ENCODE measurements at places on chromosomes 16 and 17. TPM values are rescaled to one million over a fixed set of nuclear protein-coding genes. Genes with fewer than 3 reads are reported as not detected.

DNA sequence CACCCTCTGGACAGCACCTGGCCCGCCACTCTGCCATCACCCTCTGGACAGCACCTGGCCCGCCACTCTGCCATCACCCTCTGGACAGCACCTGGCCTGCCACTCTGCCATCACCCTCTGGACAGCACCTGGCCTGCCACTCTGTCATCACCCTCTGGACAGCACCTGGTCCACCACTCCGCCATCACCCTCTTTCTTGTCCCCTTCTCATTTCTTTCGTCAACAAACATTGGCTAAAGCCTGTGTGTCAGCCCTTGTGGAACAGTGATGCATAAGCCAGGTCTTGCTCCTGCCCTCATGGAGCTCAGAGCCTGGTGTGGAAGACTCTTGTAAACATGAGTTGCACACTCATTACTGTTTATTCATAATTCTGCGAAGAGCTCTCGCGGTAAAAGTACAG, 31.2 kb downstream of the CDK5R1 start:
- no peak overlapping the region for H3K27ac ChIP-seq
- H3K36me3 ChIP-seq, result no peaks in the 10 kb centered on the region
- peaks cover 22% of the 10 kb centered on the region for H3K4me1 ChIP-seq
- no peak for DNase-seq
- no peaks in the 10 kb centered on the region for H3K27me3 ChIP-seq

The KRTAP4-9 gene
- total RNA-seq, result not detected

The TBX21 gene
- 0.42 TPM for total RNA-seq

The DNAJA3 gene
- 51.2 TPM for total RNA-seq

- H3K4me3 ChIP-seq, result no peak overlapping the region
- no peak overlapping the region for H3K27ac ChIP-seq
- DNase-seq, result no peak
- peaks cover 16% of the 10 kb centered on the region for H3K27me3 ChIP-seq
- no peaks in the 10 kb centered on the region for H3K4me1 ChIP-seq
These were observed 275.3 kb downstream of the SHISA9 start for GRCh38 chr16:13176711-13177110.

The SEZ6L2 gene
- 0.92 TPM for total RNA-seq

DNA sequence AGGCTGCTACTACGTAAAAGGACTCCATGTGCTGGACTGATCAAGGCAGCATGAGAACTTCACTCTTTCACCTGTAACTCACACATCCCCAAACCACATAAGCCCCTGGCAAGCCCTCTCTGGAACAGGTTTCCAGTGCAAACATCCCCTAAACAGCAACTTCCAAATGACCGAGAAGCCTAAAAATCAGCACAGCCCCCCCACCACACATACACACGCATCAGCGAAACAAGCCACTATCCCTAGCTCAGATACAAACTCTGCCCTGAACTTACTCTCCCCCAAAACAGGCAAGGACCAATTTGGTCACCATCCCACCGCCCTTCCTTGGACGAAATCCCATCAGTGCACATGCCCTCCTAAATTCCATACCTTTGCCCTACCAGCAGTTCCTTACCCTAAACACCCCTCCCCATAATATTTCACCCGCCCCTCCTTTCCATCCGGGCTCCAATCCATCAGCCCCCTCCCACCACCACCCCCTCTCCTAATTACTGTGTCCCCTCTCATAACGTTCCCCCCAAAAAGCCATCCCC, 735 bp downstream of the LSM12 start:
- DNase-seq, result no peak
- no peaks in the 10 kb centered on the region for H3K27me3 ChIP-seq
- peak overlapping the region; percentile 98 for H3K27ac ChIP-seq
- H3K36me3 ChIP-seq, result peaks cover 32% of the 10 kb centered on the region
- peak overlapping the region; percentile 81 for H3K4me3 ChIP-seq
- H3K4me1 ChIP-seq, result peaks cover 56% of the 10 kb centered on the region

The TNFRSF17 gene
- not detected for total RNA-seq

DNA sequence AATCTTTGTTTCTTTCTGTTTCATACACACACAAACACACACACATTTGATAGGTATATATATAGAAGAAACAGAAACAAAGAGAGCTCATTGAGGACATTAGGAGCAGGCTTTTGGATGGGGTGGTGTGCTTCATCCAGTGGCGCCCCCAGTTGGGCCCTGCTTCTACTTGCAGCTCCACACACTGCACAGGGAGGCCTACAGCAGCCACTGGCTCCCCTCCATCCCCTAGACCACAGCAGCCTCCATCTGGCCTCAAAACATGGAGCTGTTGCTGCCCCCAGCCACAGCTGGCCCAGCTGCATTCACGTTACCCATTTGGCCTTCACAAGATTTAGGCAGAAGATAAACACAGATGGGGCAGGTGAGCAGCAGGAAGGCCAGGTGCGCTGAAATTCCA, 33.1 kb upstream of the NF1 start:
- no peak for DNase-seq
- H3K27ac ChIP-seq, result no peak overlapping the region
- no peaks in the 10 kb centered on the region for H3K36me3 ChIP-seq
- H3K27me3 ChIP-seq, result no peaks in the 10 kb centered on the region

DNA sequence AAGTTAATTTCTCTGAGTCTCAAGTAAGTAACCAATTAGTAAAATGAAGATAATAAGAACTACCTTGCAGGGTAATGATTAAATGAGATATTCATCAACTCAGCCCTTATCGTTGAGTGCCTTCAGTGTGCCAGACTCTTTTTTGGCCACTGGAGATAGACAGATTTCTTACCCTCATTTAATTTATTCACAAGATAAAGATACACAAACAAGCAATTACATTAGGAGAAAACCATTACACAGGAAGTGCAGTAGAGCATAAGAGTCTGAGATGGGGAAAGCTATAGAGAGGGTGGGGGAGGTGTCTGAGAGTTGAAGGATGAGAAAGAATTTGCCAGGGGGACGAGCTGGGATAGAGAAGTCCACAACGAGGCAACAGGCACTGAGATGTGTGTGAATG, 72.5 kb upstream of the BCAR1 start:
- no peaks in the 10 kb centered on the region for H3K4me1 ChIP-seq
- DNase-seq, result no peak
- no peak overlapping the region for H3K4me3 ChIP-seq
- peaks cover 3% of the 10 kb centered on the region for H3K36me3 ChIP-seq

- no peak overlapping the region for H3K27ac ChIP-seq
- H3K36me3 ChIP-seq, result peaks cover 12% of the 10 kb centered on the region
- no peaks in the 10 kb centered on the region for H3K27me3 ChIP-seq
- no peak for DNase-seq
- no peak overlapping the region for H3K4me3 ChIP-seq
These were observed 19.0 kb downstream of the SLC7A5 start for GRCh38 chr16:87850009-87851006.

The LITAF gene
- 88.3 TPM for total RNA-seq

DNA sequence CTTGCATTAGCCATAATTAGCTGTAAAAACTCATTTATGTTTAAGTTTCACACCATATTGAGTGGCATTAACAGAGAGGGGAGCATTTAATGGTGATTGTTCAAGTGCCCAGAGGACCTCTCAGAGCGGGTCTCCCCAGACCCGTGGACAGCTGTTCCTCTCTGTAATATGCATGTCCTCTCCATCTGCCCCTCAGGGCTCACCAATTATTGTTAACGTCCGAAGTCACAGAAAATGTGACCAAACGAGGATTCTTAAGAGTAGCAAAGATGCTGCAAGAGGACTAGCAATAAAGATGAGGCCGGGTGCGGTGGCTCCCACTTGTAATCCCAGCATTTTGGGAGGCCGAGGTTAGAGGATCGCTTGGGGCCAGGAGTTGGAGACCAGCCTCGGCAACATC, 130.2 kb downstream of the CPPED1 start:
- H3K27me3 ChIP-seq, result no peaks in the 10 kb centered on the region
- no peak overlapping the region for H3K27ac ChIP-seq
- no peak for DNase-seq
- no peaks in the 10 kb centered on the region for H3K4me1 ChIP-seq
- no peak overlapping the region for H3K4me3 ChIP-seq

DNA sequence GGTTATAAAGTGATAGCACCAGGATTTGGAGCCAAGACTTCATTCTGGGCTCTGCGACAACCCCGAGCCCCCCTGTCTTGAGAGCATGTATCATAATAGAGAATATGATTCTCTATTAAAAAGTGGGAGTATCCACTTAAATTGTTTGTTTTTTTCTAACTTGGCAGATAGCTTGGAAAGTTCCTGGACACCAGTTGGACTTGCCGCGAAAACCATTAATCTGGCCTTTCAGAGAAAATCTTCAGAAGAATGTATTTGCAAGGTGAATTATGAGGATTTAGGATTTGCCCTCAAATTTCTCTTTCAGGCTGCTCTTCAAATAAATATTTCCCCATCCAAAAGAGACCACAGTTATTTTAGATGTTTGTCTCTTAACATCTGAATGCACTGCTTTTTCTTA, 53.5 kb downstream of the MARCHF10 start:
- no peak overlapping the region for H3K4me3 ChIP-seq
- H3K27me3 ChIP-seq, result no peaks in the 10 kb centered on the region
- DNase-seq, result no peak
- no peaks in the 10 kb centered on the region for H3K4me1 ChIP-seq
